Fibroblast of skin of left quadriceps (primary cell): ENCODE measurements at places on chromosomes 4 and X.

- DNase-seq: no peak
Observed at GRCh38 chrX:69506617-69507499, 2.7 kb downstream of the NALF2 start.

DNA sequence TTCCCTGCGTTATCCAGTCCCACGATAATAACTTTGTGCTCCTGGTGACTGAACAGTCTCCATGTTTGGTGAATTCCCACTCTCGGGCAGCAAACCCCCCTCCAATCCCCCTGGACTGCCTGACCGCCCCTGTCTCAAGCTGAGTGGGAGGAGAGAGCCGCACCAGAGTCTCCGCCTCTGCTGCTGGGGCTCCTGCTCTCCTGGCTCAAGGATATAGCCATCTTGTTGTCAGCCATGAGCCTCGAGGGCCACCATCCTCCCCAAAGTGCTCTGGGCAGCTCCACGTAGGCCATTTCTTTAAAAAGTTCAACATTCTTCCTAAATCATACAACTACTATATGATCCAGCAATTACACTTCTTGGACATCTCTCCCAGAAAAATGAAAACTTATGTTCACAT, 49.3 kb upstream of the PGRMC1 start:
- DNase-seq: no peak

GRCh38 chr4:75494563-75494962, 19.6 kb downstream of the RCHY1 start:
- DNase-seq: no peak

DNA sequence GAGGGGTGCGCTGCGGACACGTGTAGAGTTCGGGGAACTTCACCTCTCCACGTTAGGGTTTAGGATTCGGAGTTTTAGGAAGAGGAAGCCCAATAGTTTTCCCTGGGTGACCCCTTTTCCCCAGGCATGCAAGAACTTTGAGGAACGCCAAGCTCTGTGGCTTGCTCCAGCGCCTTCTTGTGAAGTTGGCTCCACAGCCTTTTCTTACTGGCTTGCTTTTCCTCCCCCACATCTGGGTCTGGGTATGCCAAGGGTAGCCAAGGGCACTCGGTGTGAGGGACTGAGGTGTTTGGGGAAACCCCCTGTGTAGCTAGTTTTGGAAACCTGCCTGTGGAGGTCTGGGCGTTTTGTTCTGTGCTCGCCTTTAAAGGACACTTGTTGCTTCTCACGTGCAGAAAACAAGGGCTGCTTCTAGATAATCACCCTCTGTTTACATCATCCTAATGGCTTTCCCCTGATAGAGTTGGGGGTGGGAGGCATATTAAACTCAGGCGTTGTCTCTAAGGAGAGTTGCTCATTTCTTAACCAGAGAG, 746 bp downstream of the EDNRA start:
- DNase-seq: no peak

DNA sequence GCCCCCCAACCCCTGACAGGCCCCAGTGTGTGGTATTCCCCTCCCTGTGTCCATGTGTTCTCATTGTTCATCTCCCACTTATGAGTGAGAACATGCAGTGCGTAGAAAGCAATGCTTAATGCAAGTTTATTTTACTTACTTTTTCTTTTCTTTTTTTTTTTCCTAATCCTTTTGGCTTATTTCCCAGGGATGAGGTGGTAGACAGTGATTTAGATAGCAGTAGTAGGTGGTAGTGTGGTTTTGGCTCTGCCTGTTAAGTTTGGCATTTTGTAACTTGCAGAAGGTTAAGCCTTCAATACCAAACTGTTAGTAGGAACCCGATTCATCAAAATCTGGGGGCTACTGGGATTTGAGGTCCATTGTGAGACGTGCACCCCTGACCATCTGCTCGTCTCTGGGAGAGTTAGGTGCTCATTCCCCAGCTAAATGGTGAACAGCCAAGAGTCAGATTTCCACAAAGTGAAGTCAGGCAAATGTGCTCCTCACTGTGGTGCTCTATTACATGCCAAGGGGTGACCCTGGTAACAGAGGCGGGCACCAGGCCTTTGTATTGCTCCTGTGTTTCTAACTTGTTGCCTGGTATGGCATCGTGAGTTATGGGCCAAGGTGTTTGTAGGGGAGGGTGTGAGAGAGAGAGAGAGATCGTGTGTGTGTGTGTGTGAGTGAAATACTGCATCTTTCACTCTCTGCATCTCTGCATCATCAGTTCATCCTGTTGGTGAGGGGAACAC, 70.3 kb downstream of the PHOX2B start:
- no peak for DNase-seq

GRCh38 chr4:31783311-31783710, 1063.1 kb downstream of the PCDH7 start:
- no peak for DNase-seq

DNA sequence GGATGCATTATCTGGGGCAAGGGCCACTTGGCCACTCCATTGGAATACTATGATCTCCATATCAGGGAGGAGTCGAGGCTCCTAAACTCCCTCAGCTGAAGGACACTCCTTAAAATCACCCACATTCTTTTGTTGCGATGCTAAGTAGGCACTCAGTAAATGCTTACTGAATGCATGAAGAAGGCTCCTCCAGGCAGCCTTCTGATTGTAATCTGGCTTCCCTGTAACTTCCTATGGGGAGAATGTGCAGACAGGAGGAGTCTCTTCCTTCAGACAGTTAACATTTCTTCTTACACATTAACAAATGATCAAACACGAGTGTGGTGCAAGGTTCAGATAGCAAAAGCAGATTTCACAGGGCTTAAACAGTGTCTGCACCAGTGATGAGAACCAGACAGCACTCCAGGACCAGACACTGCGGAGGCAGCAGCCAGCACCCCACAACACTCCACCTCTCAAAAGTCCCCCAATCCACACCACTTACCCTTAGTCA, 21.4 kb upstream of the USO1 start:
- DNase-seq: no peak

DNA sequence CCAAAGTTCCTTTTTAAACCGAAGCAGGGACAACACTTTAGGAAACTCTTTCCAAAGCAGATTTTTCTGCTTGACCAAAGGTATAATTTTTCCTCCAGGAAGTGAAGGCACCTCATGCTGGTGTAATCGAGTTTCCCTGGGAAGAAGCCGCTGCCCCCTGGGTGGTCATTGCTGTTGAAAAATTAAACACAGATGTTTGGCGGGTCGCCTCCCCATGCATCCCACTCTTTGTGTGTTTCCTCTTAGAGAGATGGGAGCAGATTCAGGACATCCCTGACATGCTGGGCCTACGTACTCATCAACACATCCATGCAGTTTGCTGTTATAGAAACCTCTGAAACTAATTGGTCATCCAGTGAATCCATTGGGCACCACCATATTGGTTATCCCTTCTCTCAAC, 179.2 kb upstream of the HCCS start:
- no peak for DNase-seq

DNA sequence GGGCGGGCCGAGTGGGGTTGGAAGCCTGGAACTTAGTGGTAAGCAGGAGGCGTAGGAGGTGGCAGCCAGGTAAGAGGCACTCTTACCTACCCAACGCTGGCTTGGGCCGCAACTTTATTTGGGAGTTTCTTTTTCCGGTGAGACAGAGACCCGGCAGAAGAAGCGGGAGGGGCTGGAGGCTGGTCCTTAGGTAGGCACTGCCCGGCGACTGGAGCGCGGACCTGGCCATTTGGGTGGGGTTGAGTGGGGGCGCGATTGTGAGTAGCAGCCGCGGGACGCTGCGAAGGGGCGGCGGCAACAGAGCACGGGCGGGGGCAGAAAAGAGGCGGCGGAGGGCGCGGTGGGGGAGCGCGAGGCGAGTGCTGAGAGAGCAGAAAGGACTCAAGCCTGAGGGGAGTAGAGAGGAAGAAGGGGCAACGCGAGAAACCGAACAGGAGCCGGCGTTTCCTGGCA, 334 bp upstream of the POU4F2 start:
- no peak for DNase-seq

DNA sequence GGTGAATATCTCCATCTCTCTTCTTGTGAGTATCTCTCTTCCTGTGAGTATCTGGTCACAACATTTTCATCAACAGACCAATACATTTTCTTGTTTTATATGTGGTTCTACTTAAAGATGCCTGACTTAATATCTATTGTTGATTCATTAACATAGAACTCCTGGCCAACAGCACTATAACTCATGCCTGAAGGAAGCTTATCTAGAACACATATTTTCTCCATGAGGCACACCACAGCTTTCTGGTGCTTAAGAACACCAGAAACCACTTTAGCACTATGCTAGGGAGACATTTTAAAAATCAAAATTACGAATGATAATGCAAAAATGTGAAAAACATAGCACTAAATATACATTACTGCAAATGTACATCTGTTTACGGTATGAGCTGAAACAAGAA, 190.4 kb downstream of the GABRB1 start:
- peak; percentile 46 for DNase-seq

GRCh38 chr4:24666816-24667477, 82.6 kb upstream of the DHX15 start:
- no peak for DNase-seq

GRCh38 chr4:16967722-16968121, 69.3 kb upstream of the LDB2 start:
- peak; percentile 7 for DNase-seq

GRCh38 chrX:37785569-37785968, 5.7 kb downstream of the CYBB start:
- DNase-seq: no peak

DNA sequence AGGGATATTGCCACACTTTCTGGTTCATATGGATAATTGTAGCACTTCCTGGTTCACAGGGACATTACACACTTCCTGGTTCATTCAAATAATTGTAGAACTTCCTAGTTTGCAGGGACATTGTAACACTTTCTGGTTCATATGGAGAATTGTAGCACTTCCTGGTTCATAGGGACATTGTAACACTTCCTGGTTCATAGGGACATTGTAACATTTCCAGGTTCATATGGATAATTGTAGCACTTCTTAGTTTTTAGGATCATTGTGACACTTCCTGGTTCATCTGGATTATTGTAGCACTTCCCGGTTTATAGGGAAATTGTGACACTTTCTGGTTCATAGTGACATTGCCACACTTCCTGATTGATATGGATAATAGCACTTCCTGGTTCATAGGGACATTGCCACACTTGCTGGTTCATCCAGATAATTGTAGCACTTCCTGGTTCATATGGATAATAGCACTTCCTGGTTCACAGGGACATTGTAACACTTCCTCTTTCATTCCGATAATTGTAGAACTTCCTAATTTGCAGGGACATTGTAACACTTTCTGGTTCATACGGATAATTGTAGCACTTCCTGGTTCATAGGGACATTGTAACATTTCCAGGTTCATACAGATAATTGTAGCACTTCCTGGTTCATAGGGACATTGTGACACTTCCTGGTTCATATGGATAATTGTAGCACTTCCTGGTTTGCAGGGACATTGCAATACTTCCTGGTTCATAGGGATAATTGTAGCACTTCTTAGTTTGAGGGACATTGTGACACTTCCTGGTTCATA, 59.2 kb upstream of the CD99 start:
- no peak for DNase-seq

DNA sequence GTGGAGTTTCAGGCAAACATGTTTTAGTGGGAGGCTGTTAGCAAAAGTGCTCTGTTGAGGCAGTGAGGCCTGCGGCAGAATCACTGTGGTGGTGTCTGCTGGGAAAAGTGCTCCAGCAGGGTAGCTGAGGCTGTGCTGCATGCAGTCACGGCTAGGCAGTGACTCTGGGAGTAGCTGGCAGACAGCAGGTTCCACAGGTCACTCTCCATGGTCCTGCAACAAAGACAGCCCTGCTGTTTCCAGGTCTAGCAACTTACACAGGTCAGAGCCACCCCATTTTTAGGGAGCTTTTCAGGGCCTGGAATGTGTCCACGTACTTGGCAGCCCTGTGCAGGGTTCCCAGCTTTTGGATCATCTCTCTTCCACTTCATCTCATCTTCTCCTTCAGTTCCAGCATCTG, 184.3 kb downstream of the NAA11 start:
- DNase-seq: no peak

DNA sequence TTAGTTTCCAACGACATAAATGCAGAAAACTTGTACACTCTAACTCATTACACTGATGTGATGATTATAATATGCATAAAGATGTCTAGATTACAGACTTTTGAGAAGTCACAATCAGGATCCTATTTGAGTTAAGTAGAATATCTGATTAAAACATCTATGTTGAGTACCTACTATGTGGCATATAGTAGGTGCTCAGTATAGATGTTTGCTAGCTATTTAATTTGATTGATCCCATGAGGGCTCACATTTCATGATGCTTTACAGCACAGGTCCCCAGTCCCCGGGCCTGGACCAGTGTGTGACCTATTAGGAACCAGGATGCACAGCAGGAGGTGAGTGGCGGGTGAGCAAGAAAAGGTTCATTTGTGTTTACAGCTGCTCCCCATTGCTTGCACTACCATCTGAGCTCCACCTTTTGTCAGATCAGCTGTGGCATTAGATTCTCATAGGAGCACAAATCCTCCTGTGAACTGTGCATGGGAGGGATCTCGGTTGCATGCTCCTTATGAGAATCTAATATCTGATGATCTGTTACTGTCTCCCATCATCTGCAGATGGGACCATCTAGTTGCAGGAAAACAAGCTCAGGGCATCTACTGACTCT, 33.0 kb upstream of the CXCL8 start:
- DNase-seq: no peak

GRCh38 chr4:154329268-154329868, 162.2 kb downstream of the DCHS2 start:
- peak; percentile 13 for DNase-seq

GRCh38 chr4:145308598-145308997, 128.2 kb upstream of the OTUD4 start:
- no peak for DNase-seq

- DNase-seq: no peak
Observed at GRCh38 chr4:172543249-172543648, 625.4 kb upstream of the GALNT7 start.

DNA sequence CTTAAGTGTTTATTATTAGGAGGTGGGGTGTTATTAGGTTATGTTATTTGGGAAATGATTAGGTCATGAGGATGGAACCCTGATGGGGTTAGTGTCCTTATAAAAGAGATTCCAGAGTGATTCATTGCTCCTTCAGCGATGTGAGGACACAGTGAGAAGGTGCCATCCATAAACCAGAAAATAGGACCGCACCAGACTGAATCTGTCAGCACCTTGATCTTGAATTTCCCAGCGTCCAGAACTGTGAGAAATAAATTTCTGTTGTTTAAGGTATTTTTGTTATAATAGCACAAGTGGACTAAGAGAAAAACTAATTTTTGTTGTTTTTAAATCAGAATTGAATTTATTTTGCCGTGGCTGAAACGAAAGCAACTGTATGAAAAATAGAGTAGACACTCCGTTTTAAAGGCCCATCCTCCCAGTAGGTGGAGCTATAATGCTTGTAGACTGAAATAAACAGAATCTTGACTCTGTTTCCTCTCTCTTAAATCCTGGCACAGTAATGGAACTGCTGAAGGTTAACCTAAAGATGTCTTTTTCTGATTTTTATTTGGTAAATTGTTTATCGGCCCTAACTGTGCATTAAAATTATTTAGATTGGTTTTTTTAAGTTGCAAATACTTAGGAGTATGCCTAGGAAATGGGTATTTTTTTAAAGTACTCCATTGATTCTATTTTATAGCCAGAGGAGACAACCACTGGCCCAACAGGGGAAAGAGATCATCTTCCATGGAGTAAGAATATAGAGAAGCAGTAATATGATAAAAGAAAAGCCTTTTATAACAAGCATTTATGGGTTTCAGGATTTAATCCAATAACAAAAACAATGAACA, 133.2 kb upstream of the ADAMTS3 start:
- DNase-seq: peak; percentile 15
